ENCODE measurements at places on chromosomes 4 and X.
A peak's percentile ranks its signal among the peaks of the same experiment; 100 is the strongest.

DNA sequence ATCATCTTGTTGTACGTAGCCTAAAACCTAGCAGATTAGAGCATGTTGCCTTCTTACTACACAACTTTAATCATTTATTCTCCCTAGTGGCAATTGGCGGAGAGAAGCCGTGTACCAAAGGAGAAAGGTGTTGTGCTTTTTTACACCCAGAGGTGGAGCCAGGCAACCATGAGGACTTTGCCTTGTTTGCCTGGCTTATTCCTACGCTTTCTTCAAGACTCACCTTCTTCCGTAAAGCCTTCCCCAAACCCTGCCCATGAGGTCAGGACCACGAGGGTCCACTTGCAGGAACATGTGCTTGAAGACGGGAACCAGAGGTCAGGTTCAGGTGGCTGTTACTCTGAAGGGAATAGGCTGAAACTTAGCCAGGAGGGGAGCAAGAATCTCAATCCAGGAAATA, 290.5 kb downstream of the RAB28 start:
- no peak for DNase-seq

GRCh38 chr4:26812049-26812714, 48.5 kb upstream of the STIM2 start:
- peak; percentile 21 for DNase-seq

DNA sequence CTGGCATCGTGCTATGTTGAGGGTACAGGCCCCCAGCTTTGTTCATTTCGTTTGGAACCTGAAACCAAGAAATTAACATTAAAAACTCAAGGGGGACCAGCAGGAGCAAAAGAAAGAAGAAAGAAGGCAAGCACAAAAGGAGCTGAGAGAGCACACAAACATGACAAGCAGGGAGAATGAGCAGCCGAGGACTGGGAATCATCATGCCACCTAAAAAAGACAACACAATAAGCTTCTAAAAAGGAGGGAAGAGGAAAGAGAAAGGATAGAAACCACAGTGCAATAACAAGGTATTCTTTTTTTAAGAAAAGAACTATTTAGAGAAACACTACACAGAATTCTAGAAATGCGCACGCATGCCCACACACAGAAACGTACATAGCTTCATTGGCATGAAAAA, 103.2 kb upstream of the FAM9B start:
- DNase-seq: no peak

DNA sequence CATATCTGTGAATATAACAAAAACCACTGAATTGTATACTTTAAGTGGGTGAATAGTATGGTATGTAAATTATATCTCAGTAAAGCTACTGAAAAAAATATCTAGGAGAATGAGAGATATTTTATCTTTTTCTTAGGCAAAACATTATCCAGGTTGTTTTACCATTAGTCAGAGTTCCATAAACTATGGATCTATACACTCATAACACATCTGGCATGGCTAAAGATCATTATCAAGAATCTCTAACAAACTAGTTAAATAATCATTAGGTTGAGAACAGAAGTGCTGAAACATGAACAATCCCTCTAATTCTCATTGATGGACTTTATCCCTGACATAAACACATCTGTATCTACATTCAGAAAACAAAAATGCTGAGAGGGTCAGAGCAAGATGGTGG, 15.6 kb downstream of the MED14 start:
- DNase-seq: no peak

DNA sequence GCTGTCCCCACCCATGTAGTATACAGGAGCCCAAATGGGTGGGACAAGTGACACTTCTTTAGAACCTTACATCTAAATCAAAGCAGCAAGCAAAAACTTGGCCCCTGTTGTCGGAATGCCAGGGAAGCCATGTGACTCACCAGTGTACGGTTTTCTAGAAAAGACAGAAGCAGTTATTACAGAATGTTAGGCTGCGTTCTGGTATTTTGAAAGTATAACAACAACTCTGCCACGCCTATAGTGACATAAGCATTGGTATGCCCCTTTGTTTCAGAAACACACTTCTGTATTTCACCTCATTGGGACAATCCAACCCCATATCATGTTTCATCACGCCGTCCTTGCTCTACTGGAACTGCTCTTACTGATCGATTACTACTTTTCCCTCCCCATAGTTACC, 14.8 kb downstream of the PDHA1 start:
- DNase-seq: no peak

DNA sequence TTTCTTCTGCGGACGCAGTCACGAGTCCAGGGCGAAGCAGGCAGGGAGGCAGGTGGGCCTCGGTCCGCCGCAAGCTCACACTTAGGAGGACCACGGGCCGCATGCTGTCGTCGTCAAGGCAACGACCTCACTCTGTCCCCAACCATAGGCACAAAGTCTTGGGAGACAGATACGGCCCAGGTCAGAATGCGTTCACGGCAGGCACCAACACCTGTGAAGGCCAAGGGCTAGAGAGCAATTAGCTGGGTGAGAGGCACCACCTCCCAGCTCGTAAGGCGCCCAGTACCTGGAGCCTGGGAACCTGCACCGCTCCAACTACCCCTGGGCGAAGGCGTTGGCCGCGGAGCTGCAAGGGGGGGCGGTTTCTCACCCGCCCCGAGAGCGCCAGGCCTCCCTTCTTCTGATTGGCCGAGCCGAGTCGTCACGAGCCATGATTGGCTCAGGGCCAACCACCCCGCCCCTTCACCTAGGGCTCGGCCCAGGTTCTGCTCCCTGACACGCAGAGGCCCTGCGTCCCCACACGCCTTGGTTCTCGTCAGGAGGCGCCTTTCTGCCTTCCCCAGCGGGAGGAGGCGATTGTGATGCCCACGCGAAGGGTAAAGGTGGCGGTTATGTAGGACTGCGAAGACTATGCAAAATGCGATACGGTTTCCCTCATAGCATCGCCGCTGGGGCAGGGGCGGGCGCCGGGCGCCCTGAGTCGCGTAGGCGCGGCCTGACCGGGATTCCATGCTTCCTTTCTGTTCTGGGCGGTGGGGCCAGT, at the start of gene CDKL2:
CDKL2 (minus strand) TSS at position 355 of the 763 bp plus-strand sequence. CDS start 4,540 bp downstream, outside the sequence.
- DNase-seq: peak; percentile 94

- no peak for DNase-seq
Measured at GRCh38 chrX:37679888-37680287, 5.7 kb upstream of the XK start.

DNA sequence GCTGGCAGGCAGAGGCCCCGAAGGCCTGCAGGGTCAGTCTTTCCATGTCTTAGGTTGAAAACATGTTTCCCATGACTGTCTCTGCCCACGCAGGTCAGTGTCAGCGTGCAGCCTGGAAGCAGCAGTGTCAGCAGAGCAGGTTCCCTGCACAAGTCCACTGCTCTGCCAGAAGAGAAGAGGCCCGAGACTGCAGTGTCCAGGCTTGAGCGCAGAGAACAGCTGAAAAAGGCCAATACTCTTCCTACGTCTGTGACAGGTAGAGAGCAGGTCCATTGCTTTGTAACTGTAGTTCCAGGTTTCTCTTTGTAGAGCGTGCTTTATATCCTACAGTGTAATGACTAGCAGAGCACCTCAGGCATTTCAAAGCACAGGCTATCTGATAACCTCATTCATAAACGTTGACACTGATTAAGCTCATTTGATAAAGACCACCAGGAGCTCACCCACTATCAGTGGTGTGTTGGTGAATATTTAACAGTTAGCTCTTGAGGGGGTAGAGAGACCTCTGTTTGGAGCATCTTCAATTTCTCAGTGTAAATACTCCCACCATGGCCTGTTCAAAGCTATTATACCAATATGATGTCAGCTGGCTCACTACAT, 63.2 kb downstream of the AASDH start:
- DNase-seq: no peak

GRCh38 chr4:6888506-6889071, 21.0 kb upstream of the TBC1D14 start:
- no peak for DNase-seq

DNA sequence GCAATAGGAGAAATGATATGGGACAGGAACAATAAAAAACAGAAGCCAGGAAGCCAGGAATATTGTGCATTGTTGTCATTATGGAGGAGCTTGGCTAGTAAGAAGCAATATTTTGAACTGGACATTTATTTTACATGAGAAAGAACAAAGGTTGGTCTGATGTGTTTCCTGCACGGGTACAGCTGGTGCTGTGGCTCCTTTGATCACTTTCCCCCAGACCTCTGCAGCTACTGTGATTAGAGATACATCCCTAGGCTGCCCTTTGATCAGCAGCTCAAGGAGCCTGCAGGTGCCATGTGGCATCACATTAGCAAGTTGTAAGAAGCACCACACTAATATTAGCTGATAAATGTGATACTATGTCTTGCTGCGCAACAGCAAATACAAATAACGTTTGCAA, 2.5 kb downstream of the PDGFC start:
- no peak for DNase-seq

DNA sequence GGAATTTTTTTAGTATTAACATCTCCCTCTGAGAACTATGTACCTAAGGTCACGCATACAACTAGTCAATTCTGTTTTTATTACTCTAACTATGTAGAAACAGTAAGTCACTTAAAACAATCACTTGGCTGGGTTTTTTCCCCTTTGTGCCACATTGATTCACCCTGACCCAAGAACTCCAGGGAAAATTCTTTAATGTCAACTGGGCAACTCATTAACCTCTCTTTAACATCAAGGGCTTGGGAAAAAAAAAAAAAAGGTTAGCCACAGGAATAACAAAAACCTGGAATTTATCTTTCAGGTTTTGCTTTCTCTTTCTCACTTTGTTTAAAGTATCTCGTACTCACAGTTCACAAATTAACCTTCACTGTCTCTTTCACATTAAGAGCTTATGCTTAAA, 8.1 kb downstream of the RPL9 start:
- DNase-seq: no peak

- no peak for DNase-seq
Measured at GRCh38 chrX:124045109-124045508, 83.6 kb downstream of the STAG2 start.
